Bronchial epithelial cell (primary cell): ENCODE measurements at places on chromosomes 2 and 18.

- no peak for DNase-seq
Measured at GRCh38 chr2:27250652-27251379, 12.0 kb downstream of the SLC30A3 start.

DNA sequence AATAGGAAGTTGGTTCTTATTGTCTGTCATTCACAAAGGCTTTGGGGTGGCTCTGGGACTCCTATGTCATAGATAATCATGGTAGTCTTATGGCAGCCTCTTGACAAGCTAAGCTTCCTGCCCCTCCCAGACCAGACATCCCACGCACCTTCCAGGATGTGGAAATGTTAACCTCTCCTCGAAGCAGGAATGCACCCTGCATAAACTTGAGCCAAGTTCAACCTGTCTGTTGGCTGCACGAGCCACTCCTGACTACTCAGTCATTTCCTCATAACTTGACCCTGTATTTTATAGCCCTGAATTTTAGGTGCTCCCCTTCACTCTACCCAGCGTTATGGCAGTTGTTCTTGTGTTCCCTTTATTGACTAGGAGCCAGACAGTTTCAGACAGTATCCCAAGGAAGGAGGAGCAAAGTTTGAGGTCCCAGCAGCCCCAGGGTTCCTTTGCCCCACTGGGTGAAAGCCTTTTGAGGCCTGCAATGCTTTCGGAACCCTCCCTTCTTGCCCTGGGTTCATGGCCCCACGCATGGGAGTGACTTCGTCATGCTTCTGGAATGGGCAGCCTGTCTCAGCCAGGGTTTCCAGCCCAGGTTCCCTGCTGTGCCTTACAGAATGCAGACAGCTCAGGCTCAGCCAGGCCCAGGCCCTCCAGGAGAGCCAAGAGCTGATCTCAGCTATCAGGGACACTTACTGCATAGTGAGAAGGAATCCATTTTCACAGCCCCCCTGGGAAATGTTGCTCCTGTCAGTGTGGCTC, 15.6 kb upstream of the INO80C start:
- peak; percentile 92 for DNase-seq

- no peak for DNase-seq
Measured at GRCh38 chr18:2706903-2707302, 51.4 kb downstream of the SMCHD1 start.

DNA sequence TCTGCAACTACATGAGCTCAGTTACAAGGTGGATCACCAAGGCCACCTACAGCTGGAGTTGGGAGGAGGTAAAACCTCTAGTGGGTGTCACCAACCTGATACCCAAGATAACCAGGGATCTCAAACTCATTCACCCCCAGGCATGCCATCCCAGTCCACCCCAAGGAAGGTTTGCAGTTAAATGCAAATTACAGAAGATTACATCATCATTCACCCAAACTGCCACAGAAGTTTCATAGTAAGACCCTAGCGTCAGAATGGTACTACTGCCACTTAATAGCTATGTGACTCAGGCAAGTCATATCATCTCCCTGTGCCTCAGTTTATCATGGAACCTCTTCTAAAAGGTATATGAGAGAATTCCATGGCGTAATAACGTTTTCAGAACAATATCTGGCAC, 111.2 kb downstream of the MYO5B start:
- DNase-seq: no peak
